ENCODE measurements at places on chromosomes 2 and 18. TPM values are rescaled to one million over a fixed set of nuclear protein-coding genes. Genes with fewer than 3 reads are reported as not detected.

Gene CDKL4
- total RNA-seq = 4.3 TPM

Gene ZNF396
- 1.4 TPM for total RNA-seq

Gene LAMA3
- 4.9 TPM for total RNA-seq

Gene RNF181
- total RNA-seq = 283 TPM

Gene RPRD1A
- total RNA-seq = 18.3 TPM

Measured in bronchial smooth muscle cell (primary cell).